HFFc6 (cell line): ENCODE measurements at places on chromosomes 3 and 15. TPM values are rescaled to one million over a fixed set of nuclear protein-coding genes. Genes with fewer than 3 reads are reported as not detected.

PEX5L gene
- total RNA-seq, result 0.11 to 0.13 TPM (median 0.13 TPM) in 3 replicates

REC114 gene
- total RNA-seq, result not detected in 3 replicates

- no peak overlapping the region for H3K4me3 ChIP-seq
- no peaks in the 10 kb centered on the region for H3K4me1 ChIP-seq
- DNase-seq, result no peak
- no peaks in the 10 kb centered on the region for H3K36me3 ChIP-seq
- no peaks in the 10 kb centered on the region; the same call in 1 of the 2 replicates for H3K27me3 ChIP-seq
Measured at GRCh38 chr15:46938169-46938568, 779.1 kb upstream of the SEMA6D start.

GRCh38 chr15:99345242-99345641 is 94.0 kb downstream of the LRRC28 start:
- H3K27ac ChIP-seq, result no peak overlapping the region
- no peaks in the 10 kb centered on the region; the same call in 1 of the 2 replicates for H3K27me3 ChIP-seq
- H3K4me3 ChIP-seq, result no peak overlapping the region
- peaks cover 11% of the 10 kb centered on the region for H3K36me3 ChIP-seq
- no peak for DNase-seq

DNA sequence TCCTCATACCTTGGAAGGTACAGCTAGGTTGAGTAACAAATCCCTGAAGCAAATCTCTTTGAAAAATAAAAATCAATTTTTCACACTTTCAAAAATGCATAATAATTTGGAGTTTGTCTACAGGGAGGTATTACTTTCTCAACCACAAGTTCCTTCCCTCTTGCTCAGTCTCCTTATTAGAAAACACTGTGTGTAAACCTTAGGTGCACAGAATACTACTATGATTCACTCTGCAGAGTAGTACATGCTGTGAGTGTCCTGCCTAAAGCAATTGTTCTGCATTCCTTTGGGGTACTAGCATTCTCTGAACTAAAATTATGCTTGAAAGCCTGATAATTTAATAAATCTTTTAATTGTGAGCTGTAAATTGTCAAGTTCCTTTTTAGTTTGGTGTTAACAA is 115.9 kb upstream of the EPHA3 start:
- H3K36me3 ChIP-seq, result no peaks in the 10 kb centered on the region
- peaks cover 2% of the 10 kb centered on the region; the same call in 1 of the 2 replicates for H3K27me3 ChIP-seq
- H3K4me1 ChIP-seq, result peaks cover 24% of the 10 kb centered on the region; the same call in 1 of the 2 replicates

DNA sequence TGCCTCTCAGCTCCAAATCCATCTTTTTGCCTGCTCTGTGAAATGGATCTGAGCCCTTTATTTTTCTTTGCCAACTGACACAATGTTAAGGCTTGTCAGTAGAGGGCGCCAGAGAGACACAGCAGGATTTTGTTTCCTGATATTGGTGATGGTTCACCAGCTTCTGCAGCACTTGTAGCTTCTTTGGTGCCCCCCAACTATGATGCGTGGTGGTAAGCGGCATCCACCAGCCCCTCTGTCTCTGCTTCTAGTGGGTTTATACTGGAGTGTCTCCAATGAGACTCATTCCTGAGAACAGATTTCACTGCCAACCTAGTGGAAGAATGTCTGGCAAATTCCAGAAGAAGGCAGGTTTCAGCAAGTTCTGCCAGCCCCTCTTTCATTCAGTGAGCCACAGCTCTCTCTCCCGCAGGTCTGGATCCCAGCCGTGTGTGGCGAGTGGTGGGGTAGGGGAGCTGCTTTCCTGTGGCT is 471.9 kb upstream of the FRG2C start:
- peak; percentile 35 for DNase-seq
- H3K4me1 ChIP-seq, result no peaks in the 10 kb centered on the region
- H3K27me3 ChIP-seq, result 0 out of 2 replicates have a peak, but pooled peaks cover 2% of the 10 kb centered on the region
- H3K36me3 ChIP-seq, result no peaks in the 10 kb centered on the region
- H3K4me3 ChIP-seq, result no peak overlapping the region

- peaks cover 17% of the 10 kb centered on the region for H3K4me1 ChIP-seq
- H3K36me3 ChIP-seq, result no peaks in the 10 kb centered on the region
- H3K27me3 ChIP-seq, result peaks cover 2% of the 10 kb centered on the region
- no peak for DNase-seq
- H3K27ac ChIP-seq, result peak overlapping the region; percentile 43; the same call in 1 of the 2 replicates
- H3K4me3 ChIP-seq, result no peak overlapping the region
Measured at GRCh38 chr15:63986185-63986680, 60.1 kb downstream of the DAPK2 start.

- no peak for DNase-seq
- H3K27ac ChIP-seq, result no peak overlapping the region
- H3K4me3 ChIP-seq, result no peak overlapping the region
- H3K4me1 ChIP-seq, result peaks cover 22% of the 10 kb centered on the region
- no peaks in the 10 kb centered on the region for H3K36me3 ChIP-seq
- H3K27me3 ChIP-seq, result no peaks in the 10 kb centered on the region
Measured at GRCh38 chr3:119346076-119346496, 51.9 kb downstream of the ARHGAP31 start.

DNA sequence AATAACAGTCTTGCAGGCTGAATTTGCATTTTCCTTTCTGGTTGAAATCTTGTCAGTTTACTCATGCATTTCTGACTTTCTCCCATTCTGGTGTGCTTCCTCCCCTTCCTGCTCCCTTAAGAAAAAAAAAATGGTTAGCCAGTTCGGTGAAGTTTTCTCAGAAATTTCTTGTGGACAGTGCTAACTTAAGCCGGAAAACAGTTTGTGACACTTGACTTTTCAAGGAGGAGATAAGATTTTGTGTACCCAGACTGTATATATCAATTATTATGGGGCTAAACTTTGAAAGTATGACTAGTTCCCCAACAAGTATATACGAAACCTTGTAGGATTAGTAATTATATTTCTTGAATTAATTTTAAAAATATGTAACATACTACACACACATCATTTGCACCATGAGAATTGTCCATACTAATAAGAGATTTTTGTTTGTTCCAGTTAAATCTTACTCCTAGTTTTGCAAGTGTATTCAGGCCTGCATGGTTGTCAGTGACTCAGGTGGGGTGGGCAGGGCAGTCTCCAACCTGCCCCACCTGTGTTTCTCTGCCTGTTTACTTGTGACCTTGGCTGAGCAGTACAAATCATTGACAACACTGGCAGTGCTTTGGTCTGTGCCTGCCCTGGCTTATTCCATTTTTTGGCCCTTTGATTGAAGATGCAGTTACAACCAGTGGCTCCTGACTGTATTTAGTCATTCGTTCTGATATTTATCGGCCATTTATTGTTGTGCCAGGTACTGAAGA is 19.1 kb downstream of the UBE2E1 start:
- H3K36me3 ChIP-seq, result no peaks in the 10 kb centered on the region
- no peak for DNase-seq
- H3K4me3 ChIP-seq, result no peak overlapping the region

DNA sequence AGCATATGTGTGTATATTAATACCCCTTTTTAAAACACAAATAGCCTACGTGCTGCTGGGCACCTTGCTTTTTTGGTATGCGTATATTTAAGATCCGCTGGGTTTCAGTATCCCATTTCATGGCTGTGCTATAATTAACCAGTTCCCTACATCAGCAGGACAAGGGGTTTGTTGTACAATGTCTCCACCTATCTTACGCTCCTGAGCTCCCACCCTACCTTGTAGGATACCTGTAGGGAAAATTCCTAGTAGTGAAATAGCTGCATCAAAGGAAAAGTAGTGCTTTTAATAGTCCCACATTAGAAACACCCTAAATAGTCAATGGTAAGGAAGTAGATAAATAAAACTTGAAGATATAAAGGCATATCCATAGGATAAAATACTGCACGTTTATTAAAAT is 1.4 kb downstream of the MAP6D1 start:
- no peaks in the 10 kb centered on the region for H3K27me3 ChIP-seq
- no peak overlapping the region; the same call in 1 of the 2 replicates for H3K27ac ChIP-seq
- peak overlapping the region; percentile 82 for H3K4me3 ChIP-seq
- H3K4me1 ChIP-seq, result peaks cover 8% of the 10 kb centered on the region
- H3K36me3 ChIP-seq, result no peaks in the 10 kb centered on the region; the same call in 1 of the 2 replicates

RAB6B gene
- 2.0 to 6.3 TPM (median 5.3 TPM) in 3 replicates for total RNA-seq

FSIP1 gene
- total RNA-seq, result 1.2 to 1.9 TPM (median 1.5 TPM) in 3 replicates

CCR9 gene
- total RNA-seq, result not detected in 3 replicates

FGF12 gene
- total RNA-seq, result 0.10 TPM in 1 of 3 replicates, not detected in the others

LRRIQ4 gene
- total RNA-seq, result not detected in 3 replicates

RPS17 gene
- 1,822 to 1,973 TPM (median 1,909 TPM) in 3 replicates for total RNA-seq

- peaks cover 2% of the 10 kb centered on the region for H3K27me3 ChIP-seq
- no peak overlapping the region for H3K27ac ChIP-seq
- no peak overlapping the region for H3K4me3 ChIP-seq
- H3K36me3 ChIP-seq, result no peaks in the 10 kb centered on the region
- peak; percentile 44 for DNase-seq
- H3K4me1 ChIP-seq, result peaks cover 42% of the 10 kb centered on the region
Measured at GRCh38 chr3:112734736-112735350, 93.9 kb upstream of the CCDC80 start.

TICRR gene
- 3.4 to 5.9 TPM (median 5.1 TPM) in 3 replicates for total RNA-seq

ATP10A gene
- total RNA-seq, result 31.0 to 39.1 TPM (median 32.6 TPM) in 3 replicates

GRCh38 chr3:43410592-43410991 is 124.3 kb downstream of the SNRK start:
- no peak overlapping the region for H3K27ac ChIP-seq
- H3K4me3 ChIP-seq, result no peak overlapping the region
- no peaks in the 10 kb centered on the region for H3K27me3 ChIP-seq

DNA sequence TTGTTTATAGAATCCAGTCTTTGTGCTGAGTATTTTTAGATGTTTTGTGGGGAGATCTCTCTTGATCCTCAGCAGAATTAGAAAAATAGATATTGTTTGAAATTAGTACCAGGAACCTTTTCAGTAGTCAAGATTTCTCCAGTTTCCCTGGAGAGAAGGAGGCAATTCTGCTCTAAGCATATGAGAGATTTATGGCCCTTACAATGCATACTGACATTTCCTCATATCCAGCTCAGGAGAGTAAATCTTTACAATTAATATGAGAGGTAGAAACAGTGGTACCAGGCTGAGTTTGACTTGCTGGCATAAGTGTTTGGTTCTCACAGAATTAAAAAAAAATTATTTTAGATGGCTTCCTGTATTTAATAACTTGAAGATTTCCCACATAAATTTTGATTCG is 239.1 kb upstream of the SGO1 start:
- H3K27ac ChIP-seq, result no peak overlapping the region
- no peaks in the 10 kb centered on the region for H3K27me3 ChIP-seq
- H3K4me1 ChIP-seq, result no peaks in the 10 kb centered on the region
- no peak overlapping the region for H3K4me3 ChIP-seq
- no peaks in the 10 kb centered on the region for H3K36me3 ChIP-seq

GRCh38 chr3:144058713-144059112 is 87.1 kb downstream of the DIPK2A start:
- peaks cover 26% of the 10 kb centered on the region; the same call in 1 of the 2 replicates for H3K4me1 ChIP-seq
- H3K27ac ChIP-seq, result no peak overlapping the region
- H3K4me3 ChIP-seq, result no peak overlapping the region
- H3K27me3 ChIP-seq, result no peaks in the 10 kb centered on the region
- H3K36me3 ChIP-seq, result no peaks in the 10 kb centered on the region

DNA sequence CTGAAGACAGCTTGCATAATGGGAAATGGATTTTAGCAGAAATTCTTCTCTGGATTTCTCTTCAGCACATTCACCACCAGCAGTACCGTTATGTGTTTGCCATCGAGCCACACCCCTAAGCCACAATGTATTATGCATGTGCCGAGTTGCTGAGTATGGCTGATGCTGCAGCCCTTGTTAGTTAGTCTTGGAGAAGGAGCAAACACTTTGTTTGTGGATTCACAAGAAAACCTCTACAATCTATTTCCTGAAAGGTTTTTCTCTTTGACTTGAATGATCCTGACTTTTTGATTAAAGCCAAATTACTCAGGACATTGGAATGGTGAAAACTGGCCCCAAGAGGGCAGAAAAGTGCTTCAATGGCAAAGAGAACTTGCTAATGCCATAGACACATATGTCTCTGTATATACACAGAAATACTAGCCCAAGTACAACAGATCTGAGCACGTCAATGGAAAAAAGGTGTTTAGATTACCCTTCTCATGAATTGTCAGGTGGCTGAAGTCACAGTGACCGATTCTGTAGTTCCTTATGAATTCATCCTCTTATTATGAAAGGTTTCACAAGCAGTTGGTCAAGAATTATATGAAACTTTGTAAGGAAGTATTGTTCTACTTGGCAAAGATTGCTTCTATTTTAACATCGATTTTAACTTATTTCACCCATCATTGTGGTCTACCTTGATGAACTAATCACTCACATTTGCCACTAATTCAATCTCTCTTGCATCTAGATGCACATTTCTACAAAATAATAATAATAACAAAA is 103.0 kb downstream of the P3H2 start:
- H3K4me1 ChIP-seq, result peaks cover 74% of the 10 kb centered on the region
- H3K36me3 ChIP-seq, result no peaks in the 10 kb centered on the region
- H3K27me3 ChIP-seq, result no peaks in the 10 kb centered on the region
- peak; percentile 73 for DNase-seq

SLC35G2 gene
- total RNA-seq, result 19.4 and 19.6 TPM in 2 replicates

GRK7 gene
- total RNA-seq, result not detected in 3 replicates

GRCh38 chr15:43230640-43231115 is 9.9 kb upstream of the EPB42 start:
- H3K4me1 ChIP-seq, result no peaks in the 10 kb centered on the region; the same call in 1 of the 2 replicates
- H3K36me3 ChIP-seq, result no peaks in the 10 kb centered on the region
- no peak overlapping the region for H3K4me3 ChIP-seq
- peak; percentile 6 for DNase-seq
- H3K27ac ChIP-seq, result no peak overlapping the region; the same call in 1 of the 2 replicates
- H3K27me3 ChIP-seq, result peaks cover 42% of the 10 kb centered on the region

- DNase-seq, result no peak
- peaks cover 20% of the 10 kb centered on the region for H3K4me1 ChIP-seq
- H3K4me3 ChIP-seq, result no peak overlapping the region
- H3K27me3 ChIP-seq, result no peaks in the 10 kb centered on the region; the same call in none of the 2 replicates
Measured at GRCh38 chr15:36414670-36415069, 164.8 kb upstream of the CDIN1 start.

DNA sequence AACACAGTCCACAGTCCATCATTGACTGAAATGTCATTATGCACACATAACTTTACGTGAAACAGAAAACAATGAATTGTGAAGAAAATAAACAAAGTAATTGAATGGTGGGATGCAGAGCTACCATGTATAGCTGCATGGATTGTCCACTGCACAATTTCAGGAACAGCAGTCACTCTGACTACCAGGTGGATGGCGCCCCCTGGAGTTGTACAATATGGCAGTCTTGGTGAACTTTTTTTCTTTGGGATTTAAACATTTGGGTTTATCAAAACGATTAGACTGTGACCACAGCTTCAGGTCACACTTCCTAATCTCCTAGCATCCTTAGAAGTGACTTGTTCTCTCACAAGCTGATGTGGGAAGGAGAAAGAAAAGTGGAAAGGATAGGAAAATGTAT is 48.9 kb upstream of the TCF12 start:
- H3K4me3 ChIP-seq, result no peak overlapping the region
- no peak for DNase-seq
- H3K36me3 ChIP-seq, result no peaks in the 10 kb centered on the region
- H3K4me1 ChIP-seq, result peaks cover 24% of the 10 kb centered on the region
- no peaks in the 10 kb centered on the region for H3K27me3 ChIP-seq

- peak overlapping the region; percentile 65 for H3K27ac ChIP-seq
- no peaks in the 10 kb centered on the region for H3K36me3 ChIP-seq
- peak overlapping the region; percentile 5; the same call in 1 of the 2 replicates for H3K4me3 ChIP-seq
- peak; percentile 54 for DNase-seq
- no peaks in the 10 kb centered on the region for H3K27me3 ChIP-seq
Measured at GRCh38 chr15:33910741-33911140, 57.6 kb upstream of the CHRM5 start.
